ENCODE measurements at places on chromosomes 1 and 21.
A peak's percentile ranks its signal among the peaks of the same experiment; 100 is the strongest.

DNA sequence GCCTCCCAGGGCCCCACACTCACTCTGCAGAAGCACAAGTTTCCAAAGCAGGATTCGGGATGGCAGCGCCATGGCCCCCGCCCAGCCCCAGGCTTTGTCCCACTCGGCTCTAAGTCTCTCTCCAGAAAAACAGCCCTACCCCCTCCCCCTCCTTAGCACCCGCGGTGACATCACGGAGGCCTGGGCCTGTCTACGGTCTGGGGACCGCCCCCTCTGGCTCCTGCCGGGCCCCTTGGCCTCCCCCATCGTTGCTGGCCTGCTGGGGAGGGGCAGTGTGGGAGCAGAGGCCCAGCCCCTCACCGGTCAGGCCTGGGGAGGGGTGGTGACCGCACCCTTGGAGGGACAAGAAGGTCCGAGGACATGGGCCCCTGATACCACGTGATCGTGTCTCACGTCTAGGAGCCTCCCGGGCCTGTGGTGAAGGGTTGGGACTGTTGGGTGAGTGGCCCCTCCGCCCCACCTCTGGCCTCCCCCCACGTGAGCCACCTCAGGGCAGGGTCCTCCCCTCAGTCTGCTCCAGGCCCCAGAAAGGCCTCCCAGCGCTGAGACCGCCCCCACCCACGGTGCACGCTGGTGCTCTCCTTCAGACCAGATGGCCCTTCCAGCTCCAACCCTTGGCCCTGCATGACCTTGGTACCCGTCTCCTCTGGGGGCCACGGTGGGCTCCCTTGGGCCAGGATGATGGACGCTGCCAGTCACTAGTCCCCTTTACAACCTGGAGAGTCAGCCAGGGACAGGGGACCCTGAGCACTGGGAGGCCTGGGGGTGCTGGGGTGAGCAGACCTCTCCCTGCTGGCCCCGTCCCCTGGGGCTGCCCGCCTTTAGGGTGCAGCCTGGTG, at the start of gene MXRA8:
Gene MXRA8, minus strand, starts transcription at position 123 of the 839 bp plus-strand sequence. Its CDS starts 51 bp downstream, at position 72.
- DNase-seq, result no peak

- no peak for DNase-seq
These were observed 3.6 kb downstream of the NUP210L start for GRCh38 chr1:154151311-154151710.

DNA sequence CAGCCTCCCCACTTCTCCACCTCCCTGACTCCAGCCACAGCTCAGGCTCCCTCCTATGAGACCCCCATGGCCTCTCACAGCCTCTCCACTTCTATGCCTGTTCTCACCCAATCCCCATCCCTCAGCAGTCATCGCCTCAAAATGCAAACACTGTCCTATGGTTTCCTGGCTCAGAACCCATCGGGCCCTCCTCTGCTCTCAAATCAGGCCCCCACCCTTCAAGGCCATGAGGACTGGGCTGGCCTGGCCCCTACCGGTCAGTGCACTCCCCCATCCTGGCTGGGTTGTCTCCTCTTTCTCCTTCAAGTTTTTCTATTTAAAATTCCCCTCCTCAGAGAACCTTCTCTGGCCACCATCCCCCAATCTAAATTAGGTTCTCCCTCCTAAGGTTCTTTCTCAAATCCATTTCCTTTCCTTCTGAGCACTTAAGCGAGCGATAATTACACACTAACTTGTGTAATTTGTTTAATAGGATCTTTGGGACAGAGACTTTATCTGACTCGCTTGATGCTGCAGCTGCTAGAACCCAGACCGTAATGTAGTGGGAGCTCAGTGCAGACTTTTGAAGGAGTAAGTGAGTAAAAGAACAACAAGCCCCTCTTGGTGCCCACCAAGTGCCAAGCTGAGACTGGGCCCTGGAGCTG, 347.2 kb downstream of the MATN1 start:
- no peak for DNase-seq

DNA sequence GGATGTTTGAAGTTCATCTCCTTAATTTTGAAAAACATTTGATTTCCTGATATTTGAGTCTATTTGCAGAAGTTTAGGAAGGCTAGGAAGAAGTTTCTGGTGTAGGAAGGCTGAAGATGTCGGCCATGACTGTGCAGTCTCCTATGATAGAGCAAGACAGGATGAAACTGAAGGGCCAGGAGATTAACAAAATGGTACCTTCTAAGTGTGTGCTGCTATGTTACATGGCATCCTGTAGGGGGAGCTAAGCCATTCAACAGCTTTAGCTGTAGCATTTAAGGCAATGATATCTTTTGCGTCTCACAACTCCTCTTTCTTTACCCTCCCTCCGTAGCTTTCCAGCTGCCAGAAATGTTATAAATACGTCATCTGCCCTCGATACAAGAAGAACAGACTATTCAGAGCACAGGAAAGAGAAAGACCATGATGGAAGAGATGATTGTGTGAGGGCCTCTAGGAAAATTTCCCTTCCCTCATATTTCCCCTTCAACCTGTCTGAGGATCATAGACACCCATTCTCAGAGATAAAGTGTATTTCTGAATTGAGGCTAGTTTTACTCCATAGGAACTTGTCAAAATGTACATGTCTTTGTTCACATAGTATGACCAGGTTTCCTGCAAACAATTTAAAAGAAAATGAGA, 61.1 kb downstream of the XCL1 start:
- no peak for DNase-seq

- no peak for DNase-seq
These were observed 40.1 kb downstream of the TRIM62 start for GRCh38 chr1:33141781-33142180.

GRCh38 chr1:50328552-50328951, 94.7 kb downstream of the DMRTA2 start:
- DNase-seq, result no peak

- no peak for DNase-seq
These were observed 37.4 kb downstream of the ZNF496 start for GRCh38 chr1:247294282-247294681.

- no peak for DNase-seq
These were observed 6.1 kb upstream of the CDC73 start for GRCh38 chr1:193115629-193116227.

DNA sequence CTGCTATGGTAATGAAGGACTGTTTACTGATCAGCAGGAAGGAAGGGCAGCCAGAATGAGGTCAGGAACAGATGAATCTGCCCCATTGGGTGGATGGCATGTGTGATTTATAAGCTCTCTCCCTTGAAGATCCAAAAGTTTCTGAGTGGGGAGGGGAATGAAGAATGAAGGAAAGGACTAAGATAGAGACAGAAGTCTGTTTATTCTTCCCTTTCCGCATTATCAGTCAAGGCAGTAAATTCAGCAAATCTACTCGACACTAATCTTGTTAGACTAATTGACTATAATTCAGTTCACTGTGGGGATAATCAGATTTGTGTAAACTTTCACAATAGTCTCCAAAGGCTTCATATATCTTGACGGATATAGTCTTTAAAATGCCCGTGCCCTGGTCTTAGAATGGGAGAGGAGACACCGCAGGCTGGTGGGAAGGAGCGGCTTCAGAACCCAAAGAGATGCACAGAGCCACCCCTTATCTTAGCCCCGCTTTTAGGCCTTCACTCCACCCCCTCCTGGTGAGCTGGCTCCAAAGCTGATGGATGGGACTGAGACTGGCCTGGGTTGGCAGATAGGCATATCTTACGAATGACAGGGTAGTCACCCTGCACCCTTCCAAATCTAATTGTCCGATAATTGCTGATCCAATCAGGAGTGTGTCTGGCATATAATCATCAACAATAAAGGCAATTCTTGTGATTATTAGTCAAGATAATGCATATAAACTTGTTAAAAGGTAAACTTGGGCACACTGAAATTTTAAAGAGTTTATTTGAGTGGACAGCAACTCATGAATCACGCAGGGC, 76.0 kb upstream of the PPM1J start:
- DNase-seq, result no peak

- DNase-seq, result no peak
These were observed 54.7 kb downstream of the FNBP1L start for GRCh38 chr1:93502571-93502970.

DNA sequence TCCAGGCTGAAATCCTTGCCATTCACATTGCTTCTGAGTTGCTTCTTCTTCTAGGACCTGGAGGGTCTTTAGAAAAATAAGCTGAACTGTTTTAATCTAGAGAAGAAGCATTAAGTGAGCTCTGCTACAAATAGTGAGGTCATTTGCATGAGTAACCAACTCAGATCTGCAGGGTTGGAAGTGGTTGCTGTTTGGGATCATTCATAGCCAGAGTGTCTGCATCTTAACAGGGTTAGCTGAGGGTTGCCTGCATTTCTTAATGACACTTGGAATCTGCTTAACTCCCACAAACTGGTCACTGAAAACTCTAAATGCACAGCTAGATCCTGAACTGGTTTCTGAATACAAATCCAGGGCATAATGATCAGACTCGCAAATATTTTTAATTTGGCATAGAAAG, 9.9 kb downstream of the CNIH3 start:
- no peak for DNase-seq

GRCh38 chr1:24586970-24587820, 31.3 kb downstream of the NCMAP start:
- DNase-seq, result peak; percentile 41

DNA sequence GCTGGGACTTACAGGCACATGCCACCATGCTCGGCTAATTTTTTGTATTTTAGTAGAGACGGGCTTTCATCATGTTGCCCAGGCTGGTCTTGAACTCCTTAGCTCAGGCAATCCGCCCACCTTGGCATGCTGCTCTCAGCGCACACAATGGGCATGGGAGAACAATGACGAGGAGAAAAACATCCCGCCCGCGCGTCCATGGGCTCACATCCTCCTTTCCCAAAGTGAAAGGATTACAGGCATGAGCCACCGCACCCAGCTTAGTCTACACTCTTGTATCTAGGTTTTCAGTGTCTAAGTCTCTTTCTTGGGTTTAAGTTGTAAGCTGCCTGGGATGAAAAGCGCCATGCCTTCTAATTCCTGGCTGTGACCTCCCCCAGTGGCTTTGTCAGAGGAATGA, 37.9 kb downstream of the CDK18 start:
- no peak for DNase-seq

- no peak for DNase-seq
These were observed 17.8 kb downstream of the SPOCD1 start for GRCh38 chr1:31798086-31798432.

- peak; percentile 68 for DNase-seq
These were observed 814 bp upstream of the DYRK3 start for GRCh38 chr1:206634365-206635079.

GRCh38 chr21:34019402-34019801, 54.0 kb upstream of the MRPS6 start:
- no peak for DNase-seq

- no peak for DNase-seq
These were observed 122.9 kb downstream of the MAST2 start for GRCh38 chr1:45926330-45926729.

GRCh38 chr21:33902349-33902748, 13.3 kb downstream of the ATP5PO start:
- no peak for DNase-seq

DNA sequence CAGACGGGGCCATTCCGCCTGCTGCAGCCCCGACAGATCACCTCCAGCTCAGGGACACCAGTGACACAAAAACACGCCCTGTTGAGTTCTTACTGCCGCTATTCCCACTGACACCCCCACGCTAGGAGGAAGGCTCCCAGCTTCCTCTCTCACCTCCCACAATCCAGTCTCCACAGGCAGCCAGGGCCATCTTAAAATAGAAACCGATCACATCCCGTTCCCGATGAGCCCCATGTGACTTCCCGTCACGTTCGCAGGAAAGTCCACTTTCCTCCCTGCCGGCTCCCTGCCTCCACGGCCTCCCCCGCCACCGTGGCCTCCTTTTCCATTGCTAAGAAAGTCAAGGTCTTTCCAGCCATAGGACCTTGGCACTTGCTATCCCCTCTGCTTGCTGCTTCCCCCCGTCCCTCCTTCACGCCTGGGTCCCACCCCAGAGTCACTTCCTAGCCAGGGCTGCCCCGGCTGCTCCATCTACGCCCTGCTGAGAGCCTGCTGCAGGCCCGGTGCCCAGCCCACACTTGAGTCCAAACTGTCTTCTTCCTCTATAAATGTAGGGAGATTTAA, 24.0 kb upstream of the DDOST start:
- DNase-seq, result no peak

- no peak for DNase-seq
These were observed 233.2 kb downstream of the NPHP4 start for GRCh38 chr1:5758859-5759578.

- no peak for DNase-seq
These were observed 37.0 kb downstream of the UBE2G2 start for GRCh38 chr21:44764319-44765230.

DNA sequence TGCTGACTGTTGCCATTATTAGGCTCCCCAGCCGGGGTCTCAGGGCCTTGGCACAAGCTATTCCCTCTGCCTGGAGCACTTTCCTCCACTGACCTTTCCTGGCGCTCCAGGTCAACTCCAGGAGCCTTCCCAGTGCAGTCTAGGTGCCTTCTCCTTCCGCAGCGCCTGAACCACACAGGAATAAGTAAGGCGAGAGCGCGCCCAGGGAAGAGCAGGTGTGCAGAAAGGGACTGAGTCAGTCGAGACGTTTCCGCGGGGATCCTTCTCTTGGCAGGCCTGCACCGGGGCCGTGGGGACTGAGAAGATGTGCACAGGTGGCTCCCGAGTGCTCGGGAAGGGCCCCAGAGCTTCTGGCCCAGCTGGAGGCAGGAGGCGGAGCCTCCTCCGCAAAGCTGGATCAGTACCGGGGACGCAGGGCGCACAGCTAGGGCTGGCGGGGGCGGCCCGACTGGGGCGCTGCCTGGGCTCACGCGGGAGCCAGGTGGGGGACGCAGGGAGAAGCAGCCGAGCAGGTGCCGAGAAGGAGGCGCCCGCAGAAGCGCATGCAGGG, 765 bp upstream of the BMP8A start:
- DNase-seq, result peak; percentile 15

GRCh38 chr1:84042461-84042860, 43.5 kb upstream of the TTLL7 start:
- no peak for DNase-seq

DNA sequence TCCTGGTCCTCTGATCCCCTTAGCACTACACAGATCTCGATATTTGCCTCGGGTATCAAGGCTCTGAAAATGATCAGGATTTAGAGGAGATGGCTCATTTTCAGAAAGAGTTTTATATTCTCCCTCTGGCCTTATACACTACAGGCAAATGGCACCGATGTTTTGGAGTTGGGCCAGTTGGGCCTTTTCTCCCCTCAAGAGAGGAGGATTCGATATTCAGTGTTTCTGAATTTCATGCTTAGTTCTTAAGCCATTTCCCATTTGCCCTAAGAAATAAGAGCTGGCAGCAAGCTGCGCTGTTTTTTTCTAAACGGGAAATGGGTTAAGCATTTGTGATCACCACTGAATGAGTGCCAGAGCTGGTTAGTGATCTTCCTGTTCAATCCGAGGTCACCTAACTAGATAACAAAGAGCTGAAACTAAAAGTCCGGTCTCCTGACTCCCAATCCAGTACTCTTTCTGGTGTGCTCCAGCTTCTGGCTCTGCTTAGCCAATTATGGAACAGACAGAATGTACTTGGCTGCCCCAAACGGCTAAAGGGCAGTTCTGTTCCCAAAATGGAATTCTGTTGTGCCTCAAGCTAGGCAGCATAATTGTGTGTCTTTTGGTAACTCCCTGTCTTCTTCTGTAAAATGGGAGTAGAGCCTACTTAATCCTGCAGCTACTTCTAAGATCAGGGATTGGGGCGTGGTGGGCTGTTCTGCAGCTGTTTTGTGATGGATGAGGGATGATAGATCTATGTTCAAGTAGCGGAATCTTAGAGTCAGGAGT, 1.2 kb upstream of the CPT2 start:
- DNase-seq, result no peak

Data from CD4-positive, CD25-positive, alpha-beta regulatory T cell (primary cell).